T-cell (primary cell): ENCODE measurements at places on chromosomes 2 and 18.

DNA sequence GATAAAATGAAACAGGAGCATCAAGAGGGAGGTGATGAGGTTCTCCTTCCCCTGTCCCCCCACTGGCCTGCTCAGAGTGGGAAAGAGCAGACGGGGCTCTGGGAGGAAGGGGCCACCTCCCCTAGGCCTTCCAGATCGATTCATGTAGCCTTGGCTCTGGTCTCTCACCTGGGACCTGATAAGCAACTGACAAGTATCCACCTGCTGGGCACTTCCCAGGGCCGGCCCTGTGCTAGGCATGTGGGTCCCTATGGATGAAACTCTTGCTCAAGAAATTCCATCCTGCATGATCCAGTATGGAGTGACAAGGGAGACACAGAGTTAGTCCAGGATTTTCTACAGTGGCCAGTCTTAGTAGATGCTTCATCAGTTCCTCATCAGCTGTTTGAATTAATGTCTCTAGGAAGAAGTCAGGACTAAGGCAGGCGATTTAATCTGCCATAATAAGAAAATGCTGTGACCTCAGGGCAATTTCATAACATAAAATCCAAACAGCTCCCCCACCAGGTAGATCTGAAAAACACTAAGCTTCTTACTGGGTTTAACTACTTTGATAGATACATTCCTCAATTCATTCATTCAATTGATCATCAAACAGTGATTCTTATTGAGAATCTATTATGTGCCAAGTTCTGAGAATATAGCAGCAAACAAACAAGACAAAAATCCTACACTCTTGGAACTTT is 44.7 kb upstream of the ZFP36L2 start:
- H3K27me3 ChIP-seq, result no peaks in the 10 kb centered on the region
- no peak for DNase-seq
- H3K36me3 ChIP-seq, result peaks cover 4% of the 10 kb centered on the region
- H3K27ac ChIP-seq, result no peak overlapping the region
- no peaks in the 10 kb centered on the region for H3K4me1 ChIP-seq

DNA sequence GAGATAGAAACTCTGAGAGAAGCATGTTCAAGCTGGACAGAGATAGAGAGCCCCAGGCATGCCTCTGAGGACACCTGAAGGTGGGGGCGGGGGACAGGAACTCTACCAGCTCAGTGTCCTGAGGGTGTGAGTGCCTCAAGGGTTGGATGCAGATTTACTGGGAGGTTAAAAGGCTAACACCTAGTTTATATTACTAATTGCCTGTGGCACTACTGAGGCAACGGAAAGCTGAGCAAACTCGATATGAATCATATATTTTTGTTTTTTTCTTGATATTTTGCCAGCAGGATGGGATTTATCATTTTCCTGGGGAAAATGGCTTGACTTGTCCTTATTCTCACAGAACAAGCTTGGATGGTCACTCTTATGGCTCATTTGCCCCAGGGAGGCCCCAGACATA is 319.5 kb downstream of the ALK start:
- DNase-seq, result no peak
- no peak overlapping the region for H3K4me3 ChIP-seq
- H3K36me3 ChIP-seq, result no peaks in the 10 kb centered on the region
- H3K4me1 ChIP-seq, result no peaks in the 10 kb centered on the region

- H3K4me3 ChIP-seq, result no peak overlapping the region
- no peaks in the 10 kb centered on the region for H3K4me1 ChIP-seq
- no peak for DNase-seq
- H3K27me3 ChIP-seq, result no peaks in the 10 kb centered on the region
These were observed 76.5 kb upstream of the B3GNT2 start for GRCh38 chr2:62119311-62119974.

DNA sequence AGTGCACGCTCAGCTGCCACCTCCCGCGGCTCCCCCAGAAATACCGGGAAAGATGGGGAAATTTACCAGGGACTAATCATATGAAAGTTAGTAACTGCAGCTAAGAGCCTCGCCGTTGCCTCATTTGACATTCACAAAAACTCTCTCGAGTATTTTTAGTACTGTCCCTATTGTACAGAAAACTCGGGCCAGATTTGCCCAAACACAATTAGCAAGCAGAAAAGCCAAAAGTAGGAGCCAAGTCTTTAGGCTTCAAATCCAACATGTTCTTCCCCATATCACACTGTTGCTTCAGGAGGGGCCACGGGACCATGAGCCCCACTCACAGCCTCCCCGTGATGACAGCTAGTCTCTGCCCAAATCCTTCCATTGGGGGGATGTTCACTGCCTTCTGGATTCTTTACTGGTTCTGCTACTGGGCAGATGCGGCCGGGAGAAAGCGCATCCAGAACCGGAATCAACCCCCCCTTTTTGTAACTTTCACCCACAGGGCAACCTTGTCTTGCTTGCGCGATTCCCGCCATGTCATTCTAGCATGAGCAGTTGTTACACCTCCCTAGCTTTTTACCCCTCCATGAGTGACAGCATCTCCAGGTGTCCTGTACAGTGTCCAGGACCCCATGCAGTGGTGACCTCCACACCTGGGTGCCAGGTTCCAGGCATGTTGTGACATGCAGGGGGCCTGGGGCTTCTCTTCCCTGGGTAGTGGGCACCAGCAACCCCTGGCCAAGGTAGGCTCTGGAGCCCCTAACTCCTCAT is 35.2 kb downstream of the CENPO start:
- no peaks in the 10 kb centered on the region for H3K4me1 ChIP-seq
- H3K27ac ChIP-seq, result no peak overlapping the region
- no peaks in the 10 kb centered on the region for H3K27me3 ChIP-seq
- H3K36me3 ChIP-seq, result peaks cover 4% of the 10 kb centered on the region
- no peak overlapping the region for H3K4me3 ChIP-seq

DNA sequence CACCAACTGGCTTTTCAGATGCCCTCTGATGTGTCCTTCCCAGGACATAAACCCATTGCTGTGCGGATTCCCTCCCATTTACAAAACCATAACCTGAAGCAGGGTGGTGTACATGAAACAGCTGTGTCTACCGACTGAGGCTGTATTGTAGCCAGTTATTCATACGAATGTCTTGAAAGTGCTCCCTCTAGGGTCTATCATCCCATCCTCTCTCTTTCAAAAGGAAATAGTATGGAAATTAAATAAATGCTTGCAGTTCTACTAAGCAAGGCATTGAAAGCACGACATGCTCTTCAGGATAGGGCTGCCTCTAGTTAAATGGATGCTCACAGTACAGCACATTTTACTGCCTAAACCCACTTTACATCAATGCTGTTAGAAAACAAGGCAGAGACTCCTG is 112.2 kb upstream of the PXDN start:
- DNase-seq, result no peak
- H3K27ac ChIP-seq, result no peak overlapping the region
- no peaks in the 10 kb centered on the region for H3K4me1 ChIP-seq
- no peaks in the 10 kb centered on the region for H3K36me3 ChIP-seq
- H3K4me3 ChIP-seq, result no peak overlapping the region
- peaks cover 2% of the 10 kb centered on the region for H3K27me3 ChIP-seq
